ENCODE measurements at places on chromosomes 3 and 15.

- no peak for DNase-seq
Observed at GRCh38 chr3:53525765-53526703, 31.6 kb downstream of the CACNA1D start.

- peak; percentile 62 for DNase-seq
Observed at GRCh38 chr15:68252925-68253534, 23.5 kb upstream of the CLN6 start.

DNA sequence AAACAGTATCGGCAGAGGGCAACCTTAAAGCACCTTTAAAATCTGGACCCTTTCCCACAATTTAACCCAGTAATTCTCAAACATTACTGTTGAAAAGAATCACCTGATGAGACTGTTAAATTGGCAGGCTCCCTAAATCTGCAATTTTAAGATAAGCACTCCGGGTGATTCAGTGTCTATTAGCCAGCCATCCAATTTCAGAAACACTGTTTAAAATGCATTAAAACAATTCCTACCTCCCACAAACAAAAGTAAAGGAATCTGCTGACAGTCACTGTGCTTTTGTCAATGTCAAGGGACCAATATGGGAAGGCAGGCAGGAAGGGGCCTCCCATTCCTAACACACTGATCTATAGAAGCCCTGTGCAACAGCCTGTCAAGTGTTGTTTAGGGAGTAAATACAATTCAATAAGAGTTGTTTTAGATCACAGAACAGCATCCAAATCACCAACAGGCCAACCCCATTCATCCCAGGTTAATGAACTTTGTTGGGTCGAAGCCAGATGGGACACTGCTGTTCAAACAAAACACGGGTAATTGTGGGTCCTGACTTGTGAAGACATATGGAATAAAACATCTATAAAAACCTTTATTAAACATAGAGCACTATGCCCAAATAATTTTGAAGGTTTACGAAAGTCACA lies 21.4 kb downstream of the SIAH2 start:
- DNase-seq = no peak

GRCh38 chr3:110654843-110655502 lies 416.6 kb upstream of the NECTIN3 start:
- no peak for DNase-seq

- peak; percentile 76 for DNase-seq
Observed at GRCh38 chr3:128973988-128974564, 19.8 kb downstream of the CFAP92 start.

GRCh38 chr15:90561344-90562244 lies 31.9 kb downstream of the CRTC3 start:
- DNase-seq = peak; percentile 50

- no peak for DNase-seq
Observed at GRCh38 chr3:141469720-141470119, 17.1 kb upstream of the RASA2 start.

- DNase-seq = peak; percentile 21
Observed at GRCh38 chr3:159904455-159904854, 84.2 kb upstream of the IL12A start.

- no peak for DNase-seq
Observed at GRCh38 chr3:196055683-196056270, 26.1 kb downstream of the TFRC start.

- no peak for DNase-seq
Observed at GRCh38 chr3:24086206-24086605, 141.1 kb downstream of the NR1D2 start.

- DNase-seq = no peak
Observed at GRCh38 chr3:72487078-72487765, 361.0 kb downstream of the SHQ1 start.

DNA sequence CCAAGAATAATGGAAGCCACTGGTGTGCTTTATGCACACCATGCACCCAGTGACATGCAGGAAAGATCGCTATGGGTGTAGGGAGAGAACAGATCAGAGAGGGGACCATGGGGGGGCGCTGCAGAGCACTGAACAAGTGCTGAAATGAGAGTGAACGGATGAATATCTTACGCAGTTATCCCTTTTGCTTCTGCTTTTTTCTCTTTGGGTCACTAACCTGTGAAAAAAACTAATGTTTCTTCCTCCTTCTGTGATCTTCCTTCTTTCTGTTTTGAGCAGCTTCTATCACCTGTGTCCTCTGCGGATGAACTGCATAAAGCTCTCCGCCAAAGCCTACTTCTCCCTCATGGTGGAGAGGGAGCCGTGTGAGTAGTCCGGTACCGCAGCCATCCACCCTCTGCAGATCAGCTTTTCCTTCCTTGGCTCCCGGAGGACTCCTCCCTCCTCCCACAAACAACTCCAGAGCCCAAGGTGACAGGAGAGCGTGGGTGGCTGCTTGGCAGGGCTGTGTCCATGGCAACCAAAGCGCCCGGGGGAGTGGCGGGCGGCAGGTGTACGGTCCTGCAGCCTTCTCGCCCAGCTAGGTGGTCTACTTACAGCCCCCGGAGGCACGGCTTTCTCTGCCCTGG lies 106.2 kb downstream of the DGKG start:
- peak; percentile 90 for DNase-seq

GRCh38 chr3:13513913-13514517 lies 33.9 kb downstream of the HDAC11 start:
- DNase-seq = no peak

DNA sequence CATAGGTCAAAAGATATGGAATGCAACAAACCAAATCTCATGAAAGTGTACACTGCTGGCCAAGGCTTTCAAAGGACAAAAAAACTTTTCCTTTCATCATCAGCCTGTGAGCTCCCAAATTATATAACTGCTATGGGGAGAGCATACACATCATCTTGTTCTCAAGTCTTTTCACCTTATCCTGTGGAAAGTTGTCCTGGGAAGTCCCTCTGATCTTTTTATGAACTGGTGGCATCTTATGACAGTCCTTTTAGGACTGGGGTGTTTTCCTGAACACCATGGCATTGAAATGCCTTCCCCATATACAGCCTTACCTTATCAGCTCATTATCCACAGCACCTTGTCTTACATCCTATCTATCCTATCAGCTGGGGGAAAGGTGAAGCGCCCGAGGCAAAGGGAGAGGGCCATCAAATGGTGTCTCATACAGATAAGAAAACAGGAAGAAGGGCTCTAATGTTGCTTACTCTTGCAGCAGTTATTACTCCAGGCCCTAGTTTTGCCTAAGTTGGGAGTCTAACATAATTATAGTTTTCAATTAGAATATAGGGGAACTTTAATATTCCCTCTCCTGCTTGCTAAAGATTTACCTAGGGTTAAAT lies 61.5 kb upstream of the GOLIM4 start:
- DNase-seq = no peak

DNA sequence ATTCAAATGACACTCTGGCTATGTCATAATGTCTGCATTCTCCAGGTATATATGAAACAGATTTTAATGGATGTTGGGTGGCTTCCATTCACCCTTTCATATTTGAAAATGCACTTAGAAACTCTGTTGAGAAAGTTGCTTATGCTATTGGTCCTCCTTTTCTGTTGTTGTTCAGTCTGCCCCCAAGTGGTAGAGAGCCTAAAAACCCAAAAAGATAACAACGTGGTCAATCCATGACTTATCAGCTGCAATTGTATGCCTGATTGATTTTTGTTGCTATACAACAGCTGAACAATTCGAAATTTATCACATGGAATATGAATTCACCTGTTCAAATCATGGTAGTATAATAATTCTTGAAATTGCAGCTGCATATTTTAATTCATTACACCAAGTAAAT lies 279.8 kb downstream of the ROBO2 start:
- DNase-seq = no peak

DNA sequence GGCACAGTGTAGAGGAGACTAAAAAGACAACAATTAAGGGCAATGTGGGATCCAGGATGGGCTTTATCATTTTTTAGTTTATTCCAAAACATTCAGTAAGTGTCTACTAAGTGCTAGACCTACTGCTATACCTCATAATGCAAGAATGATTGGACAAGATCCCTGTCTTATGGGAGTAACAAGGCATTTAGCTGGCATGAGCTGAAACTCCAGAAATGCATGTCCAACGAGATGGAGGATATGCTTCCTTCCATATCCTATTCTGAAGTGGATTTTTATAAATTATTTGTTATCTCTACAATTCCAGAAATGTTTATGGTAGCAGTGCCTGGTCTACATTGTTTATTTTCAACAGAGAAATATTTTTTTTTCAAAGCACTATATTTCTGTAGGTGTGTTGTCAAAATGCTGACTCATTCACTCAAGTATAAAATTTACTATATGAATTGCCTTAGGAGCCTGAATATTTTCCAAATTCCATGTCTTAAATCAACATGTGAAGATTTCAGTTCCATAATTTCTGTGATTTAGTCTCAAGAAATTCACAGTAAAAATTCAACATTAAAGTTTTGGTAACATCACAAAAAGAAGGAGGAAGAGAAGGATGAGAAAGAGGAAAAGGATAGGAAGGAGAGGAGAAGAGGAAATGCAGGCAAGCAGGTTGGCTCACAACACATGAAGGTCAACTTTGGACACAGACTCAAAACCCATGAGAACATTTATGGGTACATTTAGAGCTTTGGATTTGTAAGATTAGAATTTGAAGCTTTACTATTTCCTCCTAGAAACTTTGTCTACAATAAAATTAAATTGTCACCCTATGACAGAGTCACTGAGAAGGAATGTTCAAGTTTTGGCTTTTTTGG lies 88.6 kb downstream of the P3H2 start:
- DNase-seq = no peak

DNA sequence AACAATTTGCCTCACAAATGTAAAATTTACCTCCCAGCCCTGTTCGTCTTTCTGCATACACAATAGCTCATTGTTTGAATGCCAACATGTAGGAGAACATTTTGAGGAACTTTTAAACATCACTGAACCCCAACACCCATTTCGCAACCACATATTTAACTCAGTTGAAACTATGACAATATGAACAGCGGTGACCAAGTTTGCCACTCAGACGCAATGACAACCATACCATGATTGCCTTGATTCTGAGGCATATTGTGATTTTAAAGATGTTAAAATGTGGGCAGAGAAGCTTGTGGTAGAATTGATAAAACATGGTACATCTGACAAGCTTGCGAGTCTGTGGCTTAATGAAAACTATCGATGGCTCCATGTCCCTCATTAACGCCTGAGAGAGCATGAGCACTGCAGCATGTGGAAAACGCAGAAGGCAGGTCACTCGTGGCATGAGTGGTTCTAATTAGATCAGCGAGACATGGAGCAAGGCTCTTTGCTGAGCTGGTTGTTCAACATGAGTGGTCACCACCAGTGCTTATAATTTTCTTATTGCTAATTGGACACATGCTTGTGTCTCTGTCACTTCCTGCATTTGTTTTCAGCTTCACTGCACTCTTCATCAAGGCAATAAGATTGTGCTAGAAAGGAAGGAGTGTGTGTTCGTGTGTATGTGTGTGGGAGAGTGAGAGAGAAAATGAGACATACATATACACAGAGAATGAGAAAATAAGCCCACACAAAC lies 116.8 kb downstream of the CHST2 start:
- peak; percentile 29 for DNase-seq

GRCh38 chr3:130925628-130926027 lies 31.7 kb downstream of the ATP2C1 start:
- peak; percentile 55 for DNase-seq

DNA sequence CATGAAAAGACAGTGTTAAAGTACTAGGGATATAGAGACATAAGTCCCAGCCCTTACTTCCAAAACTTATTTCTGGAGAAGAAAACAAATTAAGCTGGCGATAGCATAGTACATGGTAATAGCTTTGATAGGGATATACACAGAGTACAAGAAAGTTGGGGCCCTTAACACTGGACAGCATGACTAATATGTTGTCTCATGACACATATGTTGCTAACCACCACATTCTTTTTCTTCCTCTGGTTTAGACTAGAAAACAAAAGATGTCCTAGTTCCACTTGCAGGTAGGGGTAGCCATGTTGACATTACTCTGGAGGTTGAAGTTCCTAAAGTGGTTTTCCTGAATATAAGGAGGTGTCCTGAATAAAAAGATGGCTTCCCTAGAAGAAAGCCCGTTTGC lies 75.3 kb downstream of the RFX7 start:
- DNase-seq = no peak

GRCh38 chr15:43095243-43095642 lies 10.6 kb downstream of the UBR1 start:
- DNase-seq = no peak

- no peak for DNase-seq
Observed at GRCh38 chr3:129795186-129796010, 98.1 kb downstream of the TMCC1 start.

DNA sequence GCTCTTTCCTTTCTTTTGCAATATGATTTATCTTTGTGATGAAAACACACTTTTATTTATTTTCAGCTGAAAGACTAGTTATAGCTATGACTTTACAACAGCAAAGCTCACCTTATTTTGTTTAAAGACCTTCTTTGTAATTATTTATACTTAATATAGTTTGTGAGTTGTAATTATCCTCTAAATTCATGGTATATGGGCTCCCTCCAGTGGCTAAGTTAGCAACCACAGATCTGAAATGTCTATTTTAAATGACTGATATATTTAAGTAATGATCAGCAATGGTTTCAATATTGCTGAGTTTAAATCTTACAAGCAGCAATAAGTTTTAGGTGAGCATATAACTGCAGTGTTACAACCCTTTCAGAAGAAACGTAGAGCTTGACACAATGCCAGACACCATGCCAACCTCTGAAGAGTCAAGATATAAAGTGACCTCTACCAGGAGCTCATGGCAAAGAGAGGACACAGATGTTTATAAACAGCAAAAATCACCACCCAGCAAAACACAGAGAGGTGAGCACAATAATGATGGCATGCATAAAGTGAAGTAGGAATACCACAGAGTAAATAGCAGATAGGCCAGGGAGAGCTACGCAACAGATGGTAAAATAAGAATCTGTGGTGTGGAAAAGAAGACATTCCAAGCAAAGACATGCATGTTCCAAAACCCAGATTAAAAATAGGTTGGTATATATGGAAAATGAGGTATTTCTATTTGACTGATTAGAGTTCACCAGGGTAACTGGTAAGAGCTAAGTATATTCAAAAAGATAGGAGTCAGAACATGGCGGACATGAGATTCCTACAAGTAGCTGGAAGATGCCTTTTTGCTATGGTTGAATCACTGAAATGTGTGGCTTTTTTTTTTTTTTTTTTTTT lies 143.7 kb upstream of the ZNF385D start:
- DNase-seq = no peak

DNA sequence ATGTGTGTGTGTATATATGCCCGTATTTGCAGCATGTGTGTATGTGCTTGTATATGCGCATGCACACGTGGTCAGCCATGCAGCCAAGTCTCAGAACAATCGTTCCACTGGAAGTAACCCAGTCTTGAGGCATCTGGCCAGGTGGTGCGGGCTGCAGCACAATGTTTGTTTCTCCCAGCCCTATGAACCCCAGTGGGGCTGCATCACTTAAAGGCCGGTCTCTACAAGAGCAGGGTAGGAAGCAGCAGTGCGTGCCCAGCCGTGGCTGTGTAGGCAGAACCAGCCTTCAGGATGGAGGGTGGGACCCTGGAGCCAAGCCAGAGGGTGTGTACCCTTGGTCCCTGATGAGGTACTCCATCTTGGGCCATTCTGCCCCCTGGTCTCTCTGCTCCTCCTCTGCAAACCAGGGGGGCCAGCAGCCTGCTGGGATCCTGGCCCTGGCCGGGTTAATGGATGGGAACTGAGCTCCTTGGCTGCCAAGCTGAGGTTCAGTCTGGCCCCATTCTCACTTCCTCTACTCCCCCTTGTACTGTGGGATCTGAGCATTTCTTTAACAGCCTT lies 11.8 kb downstream of the KLF13 start:
- peak; percentile 59 for DNase-seq

GRCh38 chr3:194221336-194221735 lies 85.4 kb downstream of the HES1 start:
- no peak for DNase-seq

Data from B cell (primary cell).